ENCODE measurements at places on chromosomes 16 and 17. TPM values are rescaled to one million over a fixed set of nuclear protein-coding genes. Genes with fewer than 3 reads are reported as not detected.

The CD300E gene
- not detected for total RNA-seq

The ABCA8 gene
- total RNA-seq: 25.1 TPM

The TMIGD1 gene
- total RNA-seq: 488 TPM

The MYBBP1A gene
- 25.4 TPM for total RNA-seq

The MAP2K4 gene
- 6.2 TPM for total RNA-seq

The CDC42EP4 gene
- 66.2 TPM for total RNA-seq

The CCDC78 gene
- total RNA-seq: 0.40 TPM

The SLC5A2 gene
- total RNA-seq: not detected

The CD300H gene
- total RNA-seq: not detected

The TPPP3 gene
- total RNA-seq: 3.5 TPM

The ASPA gene
- 1.00 TPM for total RNA-seq

The DHX58 gene
- total RNA-seq: 12.0 TPM

The CD300LB gene
- not detected for total RNA-seq

The CA7 gene
- 116 TPM for total RNA-seq

The KRTAP16-1 gene
- not detected for total RNA-seq

The KRTAP4-5 gene
- total RNA-seq: not detected

The USH1G gene
- total RNA-seq: 0.32 TPM

The ARL17B gene
- 20.6 TPM for total RNA-seq

The GPR142 gene
- not detected for total RNA-seq

The CHST5 gene
- 26.3 TPM for total RNA-seq

The C17orf67 gene
- total RNA-seq: 1.3 TPM

The FOXN1 gene
- total RNA-seq: 0.14 TPM

The CLEC18B gene
- total RNA-seq: 0.32 TPM

The ZNF668 gene
- 11.6 TPM for total RNA-seq

The RAB40B gene
- total RNA-seq: 67.7 TPM

The C1QTNF1 gene
- 35.5 TPM for total RNA-seq

The CHST6 gene
- 1.7 TPM for total RNA-seq

The EMP2 gene
- 22.1 TPM for total RNA-seq
